ENCODE measurements at places on chromosomes 1 and 21.

DNA sequence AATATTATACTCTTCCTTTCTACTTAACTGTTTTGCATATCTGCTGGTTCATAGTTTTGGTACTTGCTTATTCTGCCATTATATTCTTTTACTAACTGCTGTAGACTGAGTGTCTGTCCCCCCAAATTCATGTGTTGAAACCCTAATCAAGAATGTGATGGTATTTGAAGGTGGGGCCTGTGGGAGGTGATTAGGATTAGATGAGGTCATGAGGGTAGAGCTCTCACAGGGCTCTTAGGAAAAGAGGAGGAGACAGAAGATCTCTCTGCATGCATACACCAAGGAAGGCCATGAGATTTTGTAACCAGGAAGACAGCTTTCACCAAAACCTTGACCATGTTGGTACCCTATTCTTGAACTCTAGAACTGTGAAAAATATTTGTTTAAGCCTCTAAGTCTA is 354.1 kb upstream of the B3GALT2 start:
- no peak for DNase-seq

DNA sequence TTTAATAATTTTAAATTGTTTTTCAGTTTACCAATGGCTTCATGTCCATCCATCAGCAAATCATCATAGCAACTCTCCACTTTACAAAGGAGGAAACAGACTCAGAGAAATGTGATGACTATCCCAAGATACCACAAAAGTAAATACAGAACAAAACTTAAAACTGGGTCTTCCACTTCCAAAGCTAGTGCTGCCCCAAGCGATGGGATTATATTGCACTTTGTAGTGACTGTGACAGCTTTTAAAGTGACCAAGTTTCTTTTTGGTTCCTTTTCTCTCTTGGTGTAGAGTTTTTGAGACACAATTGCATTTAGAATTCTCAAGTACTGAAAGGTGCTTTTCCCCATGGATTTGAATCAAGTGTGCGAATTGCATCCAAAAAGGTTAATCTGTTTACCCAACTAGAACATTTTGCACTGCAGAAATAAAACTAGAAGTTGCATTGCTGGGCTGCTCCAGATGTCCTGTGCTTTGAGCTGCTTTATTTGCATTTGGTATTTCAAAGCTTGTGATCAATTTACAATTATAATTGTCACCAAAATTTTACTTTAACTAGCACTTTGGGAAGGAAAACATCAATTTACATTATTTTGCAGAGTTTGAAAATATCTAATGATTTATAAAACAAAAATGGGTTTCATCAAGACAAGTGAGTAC is 320.2 kb downstream of the PDE4B start:
- DNase-seq, result no peak

DNA sequence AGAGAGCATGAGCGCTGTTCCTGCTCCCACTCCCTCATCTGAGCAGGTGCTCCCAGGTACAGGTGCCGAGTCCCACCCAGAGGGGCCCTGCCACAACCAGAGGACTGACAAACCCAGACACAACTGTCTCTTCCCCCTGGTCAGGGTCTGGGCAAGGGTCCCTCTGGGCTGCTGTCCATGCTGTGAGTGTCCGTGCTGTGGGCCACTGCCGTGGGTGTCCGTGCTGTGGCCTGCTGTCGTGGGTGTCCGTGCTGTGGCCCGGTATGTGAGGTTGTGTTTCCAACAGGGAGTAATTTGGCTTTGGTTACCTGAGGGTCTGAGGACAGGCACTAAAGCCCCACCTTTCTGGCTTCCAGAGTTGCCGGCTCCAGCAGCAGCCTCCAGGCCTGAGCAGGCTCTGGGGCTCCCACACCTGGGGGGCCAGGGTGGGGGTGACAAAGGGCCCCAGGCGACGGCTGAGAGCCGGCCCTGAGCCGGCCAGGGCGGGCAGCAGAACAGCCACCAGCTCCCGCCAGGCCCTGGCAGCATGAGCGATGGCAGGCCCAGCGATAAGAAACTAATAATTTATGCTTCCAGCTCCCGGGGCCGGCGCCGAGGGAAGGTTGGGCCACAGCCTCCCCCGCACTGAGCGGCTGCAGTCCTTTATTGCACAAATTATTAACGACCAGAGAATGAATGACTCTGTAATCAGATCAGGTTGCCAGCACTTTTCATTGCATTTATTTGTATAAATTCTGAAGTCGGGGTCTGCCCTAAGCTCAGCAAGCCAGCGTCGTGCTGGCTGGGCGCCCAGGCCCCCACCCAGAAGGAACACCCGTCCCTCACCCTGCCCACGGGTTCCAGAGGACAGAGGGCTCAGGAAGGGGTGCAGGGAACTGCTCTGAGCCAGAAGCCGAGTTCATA is 7.3 kb upstream of the SAMD11 start:
- no peak for DNase-seq

- peak; percentile 72 for DNase-seq
These were observed 39.0 kb upstream of the ATP1A1 start for GRCh38 chr1:116334015-116334547.

DNA sequence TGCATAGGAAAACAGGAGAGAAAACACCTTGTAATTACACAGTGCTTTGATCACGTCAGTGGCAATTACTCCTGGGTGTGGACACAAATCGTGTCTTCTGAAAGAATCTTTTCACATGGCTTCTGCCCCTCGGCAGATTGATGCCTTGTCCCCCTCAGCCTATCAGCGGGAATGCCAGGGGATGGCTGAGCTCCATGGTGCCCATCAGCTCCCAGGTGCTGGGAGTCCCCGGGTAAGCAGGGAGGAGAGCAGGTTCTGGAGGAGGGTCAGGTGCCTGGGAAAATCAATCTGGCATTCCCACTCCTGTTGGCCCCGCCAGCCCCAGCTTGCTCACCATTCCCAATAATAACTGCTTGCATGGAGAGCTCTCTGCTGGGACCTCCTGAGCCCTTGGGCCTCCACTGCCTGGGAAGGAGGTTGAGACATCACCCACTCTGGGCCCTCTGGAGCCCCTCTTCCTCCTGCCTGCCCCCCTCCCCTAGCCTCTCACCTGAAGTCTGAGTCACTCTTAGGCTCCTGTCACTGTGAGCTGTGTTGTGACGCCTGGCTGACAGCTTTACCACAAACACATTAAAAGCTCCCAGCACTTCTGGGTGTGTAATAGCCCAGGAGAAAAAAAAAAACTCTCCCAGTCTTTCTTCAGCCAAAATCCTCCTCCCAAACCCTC is 4.9 kb downstream of the CAMK2N1 start:
- DNase-seq, result no peak

DNA sequence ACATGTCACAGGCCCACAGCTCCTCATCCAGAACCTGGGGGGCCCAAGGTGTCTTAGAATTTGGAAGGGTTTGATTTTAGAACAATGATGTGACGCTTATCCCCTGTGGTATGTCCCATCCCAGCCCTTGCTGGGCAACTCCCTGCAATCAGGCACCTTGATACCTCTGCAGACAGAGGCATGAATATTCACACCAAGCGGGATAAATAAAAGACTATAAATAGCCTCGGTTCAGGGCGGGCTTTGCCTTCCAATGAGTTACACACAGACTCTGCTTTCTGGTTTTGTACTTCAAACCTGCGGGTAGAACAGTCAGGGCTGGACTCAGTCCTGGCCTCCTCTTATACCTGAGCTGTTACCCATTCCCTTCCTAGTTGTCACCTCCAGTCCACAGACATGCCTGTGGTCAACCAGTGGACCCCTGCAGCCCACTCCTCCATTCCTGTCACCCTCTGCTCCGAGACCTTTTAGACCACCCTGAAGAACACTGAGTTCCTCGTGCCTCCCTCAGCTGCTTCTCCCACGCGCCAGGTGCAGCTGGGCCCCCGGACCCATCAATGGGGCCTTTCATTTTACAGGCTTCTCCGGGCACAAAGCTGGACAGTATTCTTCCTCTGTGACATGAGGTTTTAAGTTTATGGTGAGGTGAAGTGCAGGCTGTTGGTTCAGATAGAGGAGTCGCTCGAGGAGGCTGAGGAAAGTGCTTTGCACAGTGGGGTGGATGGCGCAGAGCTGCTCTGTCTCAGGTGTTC is 120.1 kb upstream of the TNR start:
- DNase-seq, result no peak

- peak; percentile 81 for DNase-seq
These were observed 27.0 kb upstream of the BTG2 start for GRCh38 chr1:203278082-203278884.

- DNase-seq, result no peak
These were observed 79.4 kb downstream of the TGFB2 start for GRCh38 chr1:218424502-218424901.

GRCh38 chr21:39137248-39138178 is 45.7 kb downstream of the PSMG1 start:
- no peak for DNase-seq

DNA sequence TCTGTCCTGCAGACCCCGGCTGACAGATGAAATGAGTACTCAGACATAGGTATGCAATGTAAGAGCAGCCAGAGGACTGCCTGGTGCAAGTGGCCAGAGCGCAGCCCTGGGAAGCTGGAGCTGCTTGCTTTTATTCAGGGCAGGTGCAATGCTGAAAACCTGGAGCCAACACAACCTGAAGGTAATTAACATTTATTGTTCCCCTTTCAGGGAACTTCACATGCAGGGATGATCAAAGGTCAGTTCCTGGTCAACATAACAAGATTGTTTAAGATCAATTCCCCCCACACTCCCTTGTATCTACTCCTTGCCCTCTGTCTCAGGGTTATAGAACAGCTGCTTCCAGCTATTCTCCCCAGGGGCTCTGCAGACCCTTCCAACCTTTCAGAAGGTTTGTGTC is 48.7 kb upstream of the PRELP start:
- DNase-seq, result no peak

GRCh38 chr1:23431431-23431830 is 6.9 kb upstream of the TCEA3 start:
- DNase-seq, result no peak

- DNase-seq, result peak; percentile 61
These were observed at the start of gene SYT2 for GRCh38 chr1:202710070-202711045. SYT2 (minus strand) TSS chr1:202710454; CDS start chr1:202605772, 104,682 bp downstream.

DNA sequence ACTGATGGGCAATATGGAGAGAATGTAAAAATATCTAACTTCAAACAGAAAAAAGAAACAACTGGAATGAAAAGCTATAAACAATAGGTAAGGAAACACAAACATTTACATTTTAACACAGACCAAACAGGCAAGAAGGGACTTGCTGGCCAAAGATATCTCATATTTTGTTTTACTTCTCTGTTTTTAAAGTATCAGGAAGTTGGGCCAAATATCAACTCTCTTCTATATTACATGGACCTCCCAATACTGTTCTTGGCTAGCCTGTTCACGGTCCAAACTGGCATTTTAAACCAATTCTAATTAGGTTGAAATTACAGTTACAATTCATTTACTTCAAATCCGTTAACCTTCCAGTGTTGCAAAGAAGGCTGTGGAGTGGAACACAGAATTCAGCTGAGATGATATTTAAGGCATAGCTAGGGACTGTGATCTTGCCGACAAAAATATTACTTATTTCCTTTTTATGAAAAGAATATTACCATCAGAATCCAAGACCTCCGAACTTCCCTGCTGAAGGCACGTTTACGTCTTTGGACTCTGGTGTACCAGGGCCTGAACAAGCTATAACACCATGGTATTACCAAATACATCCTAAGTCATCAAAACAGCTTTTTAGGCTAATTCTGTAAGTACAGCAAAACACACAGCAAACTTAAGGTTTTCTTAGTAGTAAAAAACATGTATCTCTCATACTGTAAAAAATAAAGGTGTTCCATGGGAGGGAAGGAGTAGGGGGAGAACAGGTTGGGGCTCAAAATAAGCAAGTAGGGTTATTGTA is 165.4 kb downstream of the RUNX1 start:
- no peak for DNase-seq

GRCh38 chr1:67532452-67533216 is 102.4 kb upstream of the SERBP1 start:
- peak; percentile 62 for DNase-seq

DNA sequence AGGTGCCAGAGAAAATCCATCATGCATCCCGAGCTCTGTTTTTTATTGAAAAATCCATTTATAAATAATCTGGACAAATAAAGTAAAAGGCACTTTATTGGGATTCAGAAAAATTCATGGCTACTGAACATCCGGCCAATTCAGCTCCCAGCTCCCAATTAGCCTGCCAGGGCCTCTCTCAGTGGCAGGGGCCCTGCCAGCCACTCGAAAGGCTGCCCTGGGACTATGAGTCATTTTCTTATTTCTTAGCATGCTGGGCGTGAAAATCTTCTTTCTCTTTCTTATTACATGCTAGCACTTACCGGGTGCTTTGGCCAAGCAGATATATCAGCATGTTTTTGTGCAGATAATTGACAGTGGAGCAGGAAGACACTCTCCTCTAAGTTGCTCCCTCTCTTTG is 283.3 kb downstream of the CAMTA1 start:
- no peak for DNase-seq

DNA sequence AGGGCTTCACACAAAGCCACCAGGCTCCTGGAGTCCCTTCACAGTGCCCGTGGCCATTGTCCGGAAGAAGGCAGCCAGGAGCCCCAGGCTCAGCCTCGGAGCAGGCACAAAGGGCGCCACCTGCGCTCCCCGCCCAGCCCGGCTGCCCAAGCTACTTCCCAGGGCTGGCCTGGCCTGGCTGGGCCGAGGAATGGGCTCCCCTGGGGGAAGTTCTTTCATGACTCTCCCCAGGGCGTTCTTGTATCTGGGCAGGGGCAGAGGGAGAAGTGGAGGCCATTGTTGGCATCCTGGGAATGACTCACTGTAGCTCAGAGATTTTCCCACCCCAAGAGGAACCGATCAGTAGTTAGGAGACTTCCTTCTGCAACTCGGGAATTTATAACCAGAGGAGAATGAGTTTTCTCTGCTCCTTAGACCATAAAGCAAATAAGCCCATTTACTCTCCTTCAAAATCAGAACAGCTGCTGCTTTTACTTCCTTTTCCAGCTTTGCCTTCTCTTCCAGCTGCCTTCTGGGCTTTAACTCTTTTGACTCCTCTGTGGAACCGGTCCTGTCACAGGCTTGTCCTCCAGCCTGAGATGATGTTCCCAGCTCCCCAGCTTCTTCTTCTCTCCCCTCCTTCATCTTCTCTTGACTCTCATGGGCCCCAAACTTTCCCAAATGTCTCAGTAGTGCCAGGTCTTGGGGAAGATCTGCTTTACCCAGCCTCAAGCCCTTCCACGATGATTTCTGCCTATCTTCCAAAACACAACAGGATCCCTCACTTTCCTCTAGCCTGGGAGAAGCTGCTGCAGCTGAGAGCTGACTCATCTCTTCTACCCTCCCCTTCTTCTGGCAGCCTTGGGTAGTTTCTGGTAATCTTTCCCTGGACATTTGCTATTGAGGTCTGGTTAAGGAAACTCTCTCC is 118.7 kb upstream of the CD34 start:
- peak; percentile 32 for DNase-seq

DNA sequence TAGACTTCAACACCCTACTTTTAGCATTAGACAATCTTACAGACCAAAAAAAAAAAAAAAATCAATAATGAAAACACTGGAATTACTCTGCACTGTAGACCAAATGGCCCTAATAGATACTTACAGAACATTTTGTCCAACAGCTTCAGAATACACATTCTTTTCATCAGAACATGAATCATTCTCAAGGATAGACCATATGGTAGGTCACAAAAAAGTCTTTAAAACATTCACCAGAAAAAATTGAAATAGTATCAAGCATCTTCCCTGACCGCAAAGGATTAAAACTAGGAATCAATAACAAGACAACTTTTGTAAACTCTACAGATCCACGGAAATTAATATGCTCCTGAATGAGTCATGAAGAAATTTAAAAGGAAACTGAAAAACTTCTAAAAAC is 22.5 kb downstream of the ZNF670 start:
- no peak for DNase-seq
